ENCODE measurements at places on chromosomes 2 and 18.

GRCh38 chr2:187644981-187645380 lies 90.7 kb upstream of the TFPI start:
- no peak for DNase-seq

DNA sequence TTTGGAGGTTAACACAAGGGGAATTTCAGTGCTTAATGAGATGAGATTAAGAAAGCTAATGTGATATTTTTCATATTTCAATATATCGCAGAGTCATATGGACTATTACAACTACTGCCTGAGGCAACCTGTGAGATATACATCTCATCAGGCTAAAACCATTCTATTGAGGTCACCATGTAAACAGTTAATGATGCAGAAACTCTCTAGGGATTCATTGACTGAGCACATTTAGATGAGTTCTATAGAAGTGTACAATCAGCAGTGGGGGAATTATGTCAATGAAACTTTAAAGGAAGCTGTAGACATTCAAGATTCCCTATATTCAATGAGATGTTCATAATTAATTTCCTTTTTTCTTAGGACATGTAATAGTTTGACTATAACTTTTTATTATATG lies 687.4 kb upstream of the SYT4 start:
- no peak for DNase-seq

DNA sequence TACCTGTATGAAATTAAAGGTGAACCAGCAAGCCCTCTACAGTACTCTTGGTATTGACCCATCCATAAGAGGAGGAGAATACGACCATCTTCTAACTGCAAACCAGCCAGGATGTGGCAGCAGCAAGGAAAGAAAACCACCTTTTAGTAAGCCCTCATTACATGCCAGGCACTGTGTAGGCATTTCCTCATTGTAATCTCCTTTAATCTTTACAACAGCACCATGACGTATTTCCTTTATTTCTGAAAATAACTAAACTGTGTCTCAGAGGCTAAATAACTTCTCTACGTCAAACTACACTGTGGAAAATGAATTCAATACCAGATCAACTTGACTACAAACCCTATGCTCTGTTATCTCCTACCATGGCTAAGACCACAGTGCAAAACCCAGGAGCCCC lies 18.2 kb downstream of the WDR35 start:
- DNase-seq: no peak

DNA sequence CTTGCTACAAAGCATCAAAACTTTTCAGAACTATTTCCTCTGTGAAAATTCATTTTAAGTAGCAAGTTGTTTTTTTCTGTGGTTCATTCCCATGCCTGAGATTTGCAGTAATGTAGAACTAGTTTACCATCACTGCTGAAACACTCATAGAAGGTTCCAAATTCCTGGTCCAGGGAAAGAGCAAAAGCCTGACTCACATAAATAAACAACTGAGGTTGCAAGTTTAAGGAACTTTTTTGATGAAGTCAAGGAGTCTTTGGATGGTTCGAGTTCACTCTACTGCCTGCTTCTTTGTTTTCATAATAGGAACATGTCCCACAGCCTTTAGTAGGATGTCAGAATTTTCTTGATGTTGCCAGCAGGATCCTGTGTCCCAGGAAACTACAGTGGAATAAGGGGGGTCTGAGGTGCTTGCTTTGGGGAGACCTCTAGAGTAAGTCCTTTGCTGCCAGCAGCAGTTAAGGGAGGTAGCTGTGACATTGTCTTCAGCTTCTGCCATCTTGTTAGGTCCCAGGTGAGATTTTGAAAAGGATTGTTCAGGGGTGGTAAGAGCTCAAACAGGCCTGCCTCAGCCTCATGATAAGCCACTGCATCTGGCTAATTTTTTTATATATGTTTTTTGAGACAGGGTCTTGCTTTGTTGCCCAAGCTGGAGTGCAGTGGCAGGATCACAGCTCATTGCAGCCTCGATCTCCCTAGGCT lies 43.9 kb downstream of the ACSL3 start:
- no peak for DNase-seq

- DNase-seq: no peak
Measured at GRCh38 chr18:59219672-59220163, at the start of gene GRP. Gene GRP, plus strand, starts transcription at chr18:59220158. Its CDS starts 108 bp downstream, at chr18:59220266.

All from activated CD4-positive, alpha-beta T cell treated with anti-CD3 and anti-CD28 coated beads, Interleukin-2, amount 50 U/mL, for 24 hours (primary cell).